NCI-H1417 treated with DMSO at 0.1 percent for 48 hours (cell line): ENCODE measurements at places on chromosomes 7 and 10.
A peak's percentile ranks its signal among the peaks of the same experiment; 100 is the strongest.

GRCh38 chr7:129434675-129435318, 565 bp downstream of the STRIP2 start:
- no peak for DNase-seq

- DNase-seq: no peak
These were observed 15.4 kb downstream of the CCDC136 start for GRCh38 chr7:128807191-128807590.

GRCh38 chr10:10677479-10677878, 340.2 kb upstream of the CELF2 start:
- no peak for DNase-seq

DNA sequence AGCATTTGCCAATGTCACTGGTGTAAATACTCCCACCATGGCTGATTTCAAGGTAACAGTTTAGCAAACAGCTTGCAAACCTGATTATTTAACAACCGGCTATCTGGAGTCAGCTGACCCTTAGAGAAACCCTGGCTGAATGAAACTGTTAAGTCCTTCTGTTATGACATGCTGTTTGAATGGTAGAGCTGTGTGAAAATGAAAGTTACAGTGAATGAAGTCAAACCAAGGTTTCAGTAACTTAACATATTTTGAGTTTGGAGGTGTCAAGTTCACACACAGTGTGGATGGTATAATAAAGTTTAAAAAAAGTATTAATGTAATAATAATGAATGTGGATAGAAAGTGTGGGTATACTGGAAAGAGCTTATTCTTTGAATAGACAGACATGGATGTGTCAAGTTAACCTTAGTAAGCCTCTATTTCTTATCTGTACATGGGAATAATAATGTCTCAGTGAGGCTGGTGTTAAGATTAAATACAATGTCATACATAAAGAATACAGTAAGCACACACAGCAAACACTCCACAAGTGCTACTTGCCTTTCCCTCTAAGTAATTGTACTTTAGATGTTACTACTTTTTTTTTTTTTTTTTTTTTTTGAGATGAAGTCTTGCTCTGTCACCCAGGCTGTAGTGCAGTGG, 150.4 kb downstream of the TAX1BP1 start:
- DNase-seq: no peak

DNA sequence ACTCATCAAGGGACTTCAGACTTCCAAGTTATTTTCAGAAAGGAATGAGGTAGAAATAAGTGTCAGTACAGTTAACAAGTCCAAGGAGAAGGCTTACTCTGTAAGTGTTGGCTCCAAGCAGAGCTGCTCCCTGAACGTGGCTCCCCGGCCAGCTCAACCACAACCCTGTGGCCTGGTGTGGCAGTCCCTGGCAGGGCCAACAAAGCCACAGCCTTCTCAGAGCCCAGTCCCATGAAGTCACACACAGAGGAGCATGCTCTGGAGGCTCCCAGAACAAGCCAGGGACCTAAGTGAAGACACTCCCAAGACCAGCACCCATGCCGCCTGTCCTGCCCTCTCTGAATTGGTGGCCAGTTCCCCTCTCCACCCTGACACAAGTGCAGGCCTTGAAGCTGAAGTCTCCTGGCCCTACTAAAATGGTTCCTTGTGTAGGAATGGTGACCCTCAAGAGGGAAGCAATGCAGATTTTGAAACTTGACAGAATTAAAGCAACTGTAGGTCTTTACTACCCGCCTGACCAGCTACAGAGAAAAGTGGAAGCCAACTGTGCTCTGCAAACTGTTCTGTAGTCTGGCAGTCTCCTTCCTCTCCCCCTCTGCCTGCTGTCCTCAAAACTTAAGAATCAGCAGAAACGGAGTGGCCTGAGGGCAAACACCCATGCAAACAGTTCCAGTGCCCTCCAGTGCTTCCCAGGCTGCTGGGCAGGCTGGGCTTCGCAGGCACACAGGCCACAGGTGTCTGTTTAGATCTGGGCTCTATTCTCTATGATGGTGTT, 51.1 kb downstream of the NOD1 start:
- DNase-seq: no peak

DNA sequence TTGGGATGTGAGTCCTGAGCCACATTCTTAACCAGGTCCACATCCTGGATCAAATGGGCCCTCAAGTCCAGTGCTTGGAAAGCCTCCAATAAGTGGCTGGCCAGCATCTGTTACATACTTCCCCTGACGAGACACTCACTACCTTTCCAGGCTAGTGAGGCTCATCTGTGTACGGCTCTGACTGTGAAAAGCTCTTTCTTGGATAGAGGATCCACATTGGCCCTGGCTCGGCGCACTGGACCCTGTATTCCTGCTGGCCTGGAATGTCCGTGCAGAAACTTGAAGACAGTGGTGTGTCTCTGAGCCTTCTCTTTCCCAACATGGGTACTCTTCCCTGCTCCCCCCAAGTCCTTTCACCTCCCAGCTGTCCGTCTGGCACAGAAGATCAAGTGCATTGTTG, 35.5 kb downstream of the MYL10 start:
- no peak for DNase-seq

- DNase-seq: peak; percentile 16
These were observed 32.8 kb upstream of the SFTPD start for GRCh38 chr10:79981450-79982361.

GRCh38 chr7:155343150-155343549, 45.5 kb downstream of the INSIG1 start:
- DNase-seq: no peak

DNA sequence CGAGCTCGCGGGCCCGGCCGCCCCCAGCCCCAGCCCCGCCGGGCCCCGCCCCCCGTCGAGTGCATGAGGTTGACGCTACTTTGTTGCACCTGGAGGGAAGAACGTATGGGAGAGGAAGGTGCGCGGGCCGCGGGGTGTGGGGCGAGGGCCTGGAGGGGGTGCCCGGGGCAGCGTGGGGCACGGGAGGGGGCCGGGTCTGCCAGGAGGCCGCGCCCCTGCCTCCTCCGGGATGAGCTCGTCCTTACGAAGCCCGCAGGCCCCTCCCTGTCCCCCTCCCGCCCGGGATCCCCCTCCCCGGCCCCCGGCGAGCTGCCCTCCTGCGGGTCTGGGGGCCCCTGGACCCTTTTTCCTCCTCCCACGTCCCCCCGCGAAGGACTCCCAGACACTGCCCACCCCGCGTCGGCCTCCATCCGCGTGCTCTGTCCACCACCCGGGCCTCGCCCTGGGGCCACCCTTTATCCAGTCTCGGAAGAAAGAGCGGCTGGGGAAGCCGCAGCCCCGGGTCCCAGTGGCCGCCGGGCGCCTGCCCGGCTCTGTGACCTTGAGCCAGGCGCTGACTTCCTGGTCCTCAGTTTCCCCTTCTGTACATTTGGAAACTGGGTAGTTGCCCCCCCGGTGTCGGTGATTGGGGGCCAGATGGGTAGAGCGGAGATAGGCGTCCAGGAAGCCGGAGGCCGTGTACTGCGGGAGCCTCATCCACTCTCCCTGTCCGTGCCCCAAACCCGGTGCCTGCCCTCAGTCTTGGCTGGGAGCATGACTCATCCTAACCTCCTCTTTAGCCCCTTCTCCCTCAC, 521 bp downstream of the LIMK1 start:
- no peak for DNase-seq

DNA sequence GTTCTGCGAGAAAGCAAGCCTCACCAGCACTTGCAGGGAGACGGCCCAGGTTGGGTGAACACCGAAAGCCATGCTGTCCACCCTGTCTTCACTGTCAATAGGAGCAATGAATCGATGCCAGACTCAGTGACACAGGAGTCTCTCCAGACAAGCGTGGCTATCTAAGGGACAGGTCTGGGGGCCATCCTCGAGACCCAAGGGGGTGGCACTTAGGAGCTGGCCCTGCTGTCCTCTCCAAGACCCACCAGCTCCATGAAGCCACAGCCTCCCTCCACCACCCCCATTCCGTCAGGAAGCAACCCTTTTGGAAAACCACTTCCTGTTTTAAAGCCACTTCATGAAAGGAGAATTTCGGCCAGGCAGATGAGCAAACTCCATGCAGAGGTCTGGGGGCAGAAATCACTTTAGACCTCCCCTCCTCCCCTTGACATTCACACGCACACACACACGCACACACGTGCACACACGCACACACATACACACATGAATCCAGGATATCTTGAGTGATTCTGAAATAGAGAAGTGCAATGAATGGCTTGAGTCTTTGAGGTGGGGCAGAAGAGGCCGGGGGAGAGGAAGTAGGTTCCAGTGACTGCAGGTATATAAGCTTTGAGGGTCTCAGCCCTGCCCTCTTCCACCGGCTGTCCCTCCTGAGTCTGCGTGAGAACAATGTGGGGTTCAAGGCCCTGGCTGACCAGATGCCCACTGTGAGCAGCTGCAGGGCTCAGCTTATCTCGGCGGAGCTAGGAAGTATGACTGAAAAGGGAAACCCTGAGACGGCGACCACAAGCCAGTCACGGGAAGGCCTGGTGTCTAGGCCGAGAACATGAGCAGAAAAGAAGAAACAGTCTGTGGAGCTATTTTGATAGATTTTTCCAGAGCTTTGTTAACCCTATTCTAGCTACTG, 25.0 kb downstream of the RGS10 start:
- DNase-seq: no peak
